ENCODE measurements at places on chromosomes 11 and 22.

GRCh38 chr11:69515271-69516245 is 34.1 kb downstream of the LINC01488 start:
- no peak for DNase-seq

DNA sequence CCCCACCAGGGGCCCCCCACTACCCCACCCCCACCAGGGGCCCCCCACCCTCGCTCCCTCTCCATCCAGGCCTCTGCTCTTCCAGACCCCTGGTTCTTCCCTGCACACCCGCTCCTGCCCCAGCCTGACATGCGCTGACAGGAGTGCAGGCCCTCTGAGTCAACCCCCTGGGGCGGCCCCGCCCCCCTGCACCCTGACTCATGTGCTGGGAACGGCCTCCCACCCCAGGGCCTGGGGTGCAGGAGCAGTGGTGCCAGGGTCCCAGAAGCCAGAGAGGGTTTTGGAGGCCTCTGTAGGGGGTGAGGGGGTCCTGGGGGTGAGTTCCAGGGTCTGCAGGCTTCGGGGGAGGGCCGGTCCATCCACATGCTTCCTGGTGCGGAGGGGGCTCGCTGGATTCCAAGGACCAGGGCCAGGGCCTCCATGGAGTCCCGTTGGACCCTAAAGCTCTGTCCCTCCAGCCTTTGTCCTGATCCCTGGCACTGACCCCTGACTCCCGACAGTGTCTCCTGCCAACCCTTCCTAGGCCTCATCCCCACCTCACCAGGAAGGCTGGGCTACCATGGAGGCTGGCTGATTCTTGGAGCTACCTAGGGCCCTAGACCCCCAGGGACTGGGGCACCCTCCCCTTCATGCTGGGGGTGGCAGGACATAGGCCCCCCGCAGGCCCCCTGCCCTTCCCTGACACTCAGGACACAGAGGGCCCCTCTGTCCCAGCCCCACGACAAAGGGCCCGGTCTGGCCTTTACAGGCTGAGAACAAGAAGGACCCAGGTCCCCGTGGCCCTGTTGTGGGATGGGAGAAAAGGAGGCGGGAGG is 583 bp upstream of the PKP3 start:
- peak; percentile 59 for DNase-seq

DNA sequence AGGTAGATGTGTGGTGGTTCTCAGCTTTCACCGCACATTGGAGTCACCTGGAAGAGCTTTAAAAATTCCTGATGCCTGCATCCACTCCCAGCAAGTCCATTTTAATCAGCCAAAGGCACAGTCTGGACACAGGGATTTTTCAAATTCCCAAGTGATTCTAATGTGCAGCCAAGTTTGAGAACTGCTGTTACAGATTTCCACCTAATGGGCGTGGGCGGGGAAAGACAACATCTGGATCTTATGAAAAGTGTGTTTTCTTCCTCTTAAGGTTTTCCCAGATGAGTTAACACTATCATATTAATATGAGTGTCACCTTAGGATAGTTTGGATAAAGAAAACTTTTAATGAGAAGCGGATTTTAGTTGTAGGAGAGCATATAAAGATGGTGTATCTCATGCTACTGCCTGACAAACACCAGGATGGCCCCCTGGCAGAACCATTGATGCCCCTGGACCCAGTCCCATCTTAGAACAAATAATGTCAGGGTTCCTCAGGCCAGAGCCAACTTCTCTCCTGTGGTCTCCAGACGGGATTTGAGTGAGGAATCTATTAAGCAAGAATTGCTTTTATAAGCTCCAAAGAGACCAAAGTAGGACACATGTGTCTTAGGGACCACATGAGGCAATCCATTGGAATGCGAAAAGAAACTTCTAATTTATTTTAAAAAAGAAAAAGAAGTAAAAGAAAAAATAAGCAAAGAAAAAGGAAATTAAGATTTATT is 31.9 kb downstream of the POU2AF1 start:
- DNase-seq, result no peak

DNA sequence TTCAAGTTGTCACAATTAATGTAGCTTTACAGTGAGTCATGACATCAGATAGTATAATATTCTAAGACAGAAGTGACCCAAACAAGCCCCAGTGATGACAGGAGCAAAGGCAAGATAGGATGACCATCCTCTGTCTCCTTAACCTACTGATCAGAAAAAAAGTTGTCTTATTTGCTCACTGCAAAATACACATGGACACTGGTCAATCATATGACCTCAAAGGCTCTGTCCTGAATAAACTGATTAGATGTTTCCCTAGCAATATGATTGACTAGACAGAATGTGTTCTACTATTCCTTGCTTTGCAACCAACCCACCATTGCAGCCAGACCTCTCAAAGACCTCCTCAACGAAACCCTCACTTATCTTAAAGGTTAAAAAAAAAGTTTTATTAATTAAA is 117.4 kb downstream of the SYN3 start:
- DNase-seq, result no peak

GRCh38 chr11:69035946-69036340 is 12.8 kb upstream of the TPCN2 start:
- DNase-seq, result no peak

GRCh38 chr22:36201630-36202319 is at the start of gene APOL4:
TSS of gene APOL4 (minus strand) at chr22:36201809. CDS start at chr22:36201734, 75 bp downstream.
- no peak for DNase-seq

- no peak for DNase-seq
These were observed 62.6 kb downstream of the MAML2 start for GRCh38 chr11:96280444-96280843.

DNA sequence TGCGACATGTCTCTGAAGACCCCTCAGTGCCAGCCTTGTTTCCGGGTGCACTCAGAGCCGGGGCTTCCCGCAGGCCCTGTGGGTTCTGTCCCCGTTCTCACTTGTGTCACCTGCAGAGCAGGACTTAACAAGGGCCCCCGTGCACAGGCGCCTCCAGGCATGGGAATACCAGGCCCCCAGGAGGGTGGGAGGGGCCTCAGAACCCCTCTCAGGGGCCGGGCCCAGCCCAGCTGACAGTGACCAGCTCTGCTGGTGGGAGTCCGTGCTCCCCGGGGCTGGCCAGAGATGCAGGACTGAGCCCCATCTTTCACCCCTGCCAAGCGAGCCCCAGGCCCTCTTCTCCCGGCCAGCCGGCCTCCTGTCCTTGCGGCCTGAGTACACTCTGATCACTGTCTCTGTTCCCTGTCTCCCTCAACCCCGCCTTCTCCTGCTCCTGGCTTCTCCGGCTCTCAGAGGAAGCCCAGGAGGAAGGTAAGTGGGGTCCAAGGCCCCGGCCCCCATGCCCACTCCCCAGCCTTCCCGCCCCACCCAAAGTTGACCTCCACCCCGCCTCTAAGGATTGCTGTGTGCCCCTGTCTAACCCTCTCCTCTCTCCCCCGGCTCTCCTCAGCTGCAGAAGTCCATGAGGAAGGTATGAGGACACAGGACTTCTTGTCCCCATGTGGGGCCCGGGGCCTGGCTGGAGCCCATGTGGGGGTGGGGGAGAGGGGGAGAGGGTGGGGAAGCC is 5.3 kb downstream of the TNNT3 start:
- DNase-seq, result no peak

DNA sequence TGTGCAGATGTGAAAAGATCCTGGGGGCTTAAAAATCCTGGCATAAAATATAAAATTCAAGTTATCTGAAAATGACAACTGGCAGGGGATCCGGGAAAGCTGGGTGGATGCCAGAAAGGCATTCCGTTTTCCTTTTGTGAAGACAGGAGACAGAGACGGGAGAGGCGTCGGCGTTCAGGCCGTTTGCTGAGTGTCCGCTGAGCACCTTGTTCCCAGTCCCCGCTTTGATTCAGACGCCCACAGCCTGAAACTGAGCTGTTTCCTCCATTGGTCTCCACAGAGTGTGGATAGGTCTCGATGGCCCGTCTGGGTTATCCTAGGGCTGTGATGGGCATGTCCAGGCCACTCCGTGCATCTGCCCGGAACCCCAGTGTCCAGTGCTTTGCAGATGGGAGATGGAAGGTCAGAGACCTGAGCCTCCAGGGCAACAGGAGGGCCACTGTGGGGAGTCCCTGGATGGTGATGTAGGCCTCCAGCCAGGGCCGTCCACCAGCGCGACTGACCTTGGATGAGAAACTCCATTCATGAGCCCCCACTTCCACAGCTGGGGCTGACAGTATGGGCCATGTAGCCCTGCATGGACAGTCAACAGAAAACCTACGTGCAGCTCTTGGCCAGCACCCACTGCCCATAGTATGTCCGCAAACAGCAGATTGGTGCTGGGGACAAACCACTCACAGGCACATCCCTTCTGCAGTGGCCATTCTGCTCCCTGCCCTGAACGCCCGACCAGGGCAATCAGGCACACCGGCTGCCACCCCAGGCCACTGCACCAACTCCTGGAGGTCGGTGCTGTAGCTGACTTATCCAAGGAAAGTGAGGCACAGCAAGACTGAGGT is 11.6 kb downstream of the MRGPRF start:
- no peak for DNase-seq

DNA sequence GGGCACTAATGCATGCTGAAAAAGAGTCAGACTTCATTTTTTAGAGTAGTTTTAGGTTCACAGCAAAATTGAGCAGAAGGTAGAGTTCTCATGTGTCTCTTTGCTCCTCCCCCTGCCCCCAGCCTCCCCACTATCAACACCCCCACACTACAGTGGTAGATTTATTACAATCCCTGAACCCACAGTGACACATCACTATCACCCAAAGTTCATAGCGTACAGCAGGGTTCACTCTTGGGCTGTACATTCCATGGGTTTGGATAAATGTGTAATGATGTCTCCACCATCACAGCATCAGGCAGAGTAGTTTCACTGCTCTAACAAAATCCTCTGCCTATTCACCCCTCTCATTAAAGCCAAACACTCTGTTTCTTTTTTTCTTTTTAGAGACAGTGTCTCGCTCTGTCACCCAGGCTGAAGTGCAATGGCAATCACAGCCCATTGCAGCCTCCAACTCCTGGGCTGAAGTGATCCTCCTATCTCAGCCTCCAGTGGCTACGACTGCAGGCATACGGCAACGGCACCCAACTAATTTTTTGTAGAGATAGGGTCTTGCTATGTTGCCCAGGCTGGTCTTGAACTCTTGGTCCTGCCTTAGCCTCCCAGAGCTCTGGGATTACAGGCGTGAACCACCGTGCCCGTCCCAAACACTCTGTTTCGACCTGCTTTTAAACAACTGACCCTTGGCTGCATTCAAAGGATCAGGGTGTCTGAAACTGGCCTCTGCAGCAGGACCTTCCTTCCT is 4.1 kb downstream of the BEST1 start:
- DNase-seq, result no peak

GRCh38 chr22:32650553-32651345 is 150.8 kb upstream of the TIMP3 start:
- DNase-seq, result no peak

- no peak for DNase-seq
These were observed 5.6 kb downstream of the SYTL2 start for GRCh38 chr11:85805387-85805786.

- DNase-seq, result no peak
These were observed 38.1 kb downstream of the DIXDC1 start for GRCh38 chr11:111975076-111975806.

GRCh38 chr11:121521145-121522042 is 68.6 kb upstream of the SORL1-AS1 start:
- no peak for DNase-seq

GRCh38 chr11:117970400-117971024 is 15.7 kb upstream of the IL10RA start:
- DNase-seq, result no peak

DNA sequence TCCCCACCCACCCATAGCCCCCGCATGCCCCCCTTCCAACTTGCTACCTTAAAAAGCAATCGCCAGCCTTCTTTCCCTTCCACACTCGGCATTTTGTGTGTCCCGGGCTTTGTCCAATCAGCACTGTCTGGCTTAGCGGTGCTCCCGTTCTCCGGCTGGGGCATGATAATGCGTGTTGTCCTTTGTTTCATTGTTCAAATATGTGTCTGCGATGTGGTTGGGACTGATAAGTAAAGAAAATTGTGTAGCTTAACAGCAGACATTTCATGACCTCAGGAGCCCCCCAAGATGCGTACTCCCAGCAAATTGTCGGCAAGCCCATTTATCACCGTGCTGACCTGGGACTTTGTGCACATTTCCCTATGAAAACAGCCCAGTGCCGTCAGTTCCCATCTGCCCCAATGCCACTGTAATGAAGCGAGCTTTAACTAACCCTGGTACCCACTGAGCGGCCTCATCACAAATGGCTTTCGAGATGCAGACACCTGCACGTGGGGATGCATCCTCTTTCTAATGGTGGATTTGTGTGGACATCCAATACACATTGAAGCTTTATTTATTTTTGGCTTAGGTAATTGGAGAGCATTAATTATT is 167.0 kb upstream of the E2F8 start:
- no peak for DNase-seq

DNA sequence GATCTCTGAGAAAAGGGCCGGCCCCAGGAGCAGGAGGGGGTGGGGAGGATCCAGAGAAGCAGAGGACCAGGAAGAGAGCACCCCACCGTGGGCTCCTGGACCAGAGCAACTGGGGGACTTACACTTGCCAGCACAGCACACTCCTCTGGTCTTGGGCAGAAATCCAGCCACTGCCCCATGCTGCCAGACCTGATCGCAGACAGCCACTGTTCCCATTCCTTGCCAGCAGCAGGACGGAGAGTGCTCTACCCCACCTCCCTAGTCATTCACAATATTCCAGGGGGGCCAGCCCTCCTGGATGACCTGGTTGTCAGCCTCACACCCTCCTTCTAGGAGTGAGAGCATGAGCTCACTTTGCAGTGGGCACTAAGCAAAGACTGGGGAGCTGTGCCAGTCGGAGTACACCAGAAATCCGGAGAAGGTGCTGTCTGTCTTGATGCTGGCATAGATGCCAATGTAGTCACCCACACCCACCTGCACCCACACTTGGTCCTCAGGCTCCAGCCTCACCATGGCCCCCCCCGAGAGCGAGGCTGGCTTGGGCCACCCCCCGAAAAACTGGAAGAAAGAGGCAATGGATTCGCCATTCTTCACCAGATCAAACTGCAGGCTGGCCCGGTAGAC is 1.6 kb downstream of the C1QTNF5 start:
- no peak for DNase-seq

GRCh38 chr11:8063324-8063723 is 17.7 kb upstream of the TUB start:
- no peak for DNase-seq

DNA sequence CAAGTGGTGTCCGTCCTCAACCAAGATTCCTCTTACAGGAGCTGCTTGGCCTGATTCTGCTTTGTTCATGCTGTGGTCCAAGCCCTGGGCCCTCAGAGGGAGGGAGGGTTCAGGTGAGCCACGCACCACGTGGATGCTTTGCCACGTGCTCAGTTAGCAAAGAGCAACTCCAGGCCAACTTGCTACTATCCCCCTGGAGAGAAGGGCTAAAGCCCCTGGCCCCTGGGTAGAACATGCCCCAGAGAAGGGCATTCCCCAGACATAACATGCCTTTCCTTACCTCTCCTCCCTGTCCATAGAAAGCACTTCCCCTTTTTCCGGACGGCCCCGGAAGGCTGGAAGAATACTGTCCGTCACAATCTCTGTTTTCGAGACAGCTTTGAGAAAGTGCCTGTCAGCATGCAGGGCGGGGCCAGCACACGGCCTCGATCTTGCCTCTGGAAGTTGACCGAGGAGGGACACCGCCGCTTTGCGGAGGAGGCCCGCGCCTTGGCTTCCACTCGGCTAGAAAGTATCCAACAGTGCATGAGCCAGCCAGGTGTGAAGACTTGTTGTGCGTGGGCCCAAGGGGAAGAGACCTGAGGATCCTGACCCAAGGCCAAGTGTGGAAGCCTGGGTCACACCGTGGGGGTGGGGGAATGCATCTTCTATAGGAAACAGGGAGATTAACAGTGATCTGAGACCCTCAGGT is 8.8 kb downstream of the FOXR1 start:
- peak; percentile 73 for DNase-seq

All from ELF-1 (cell line).